Nucleus accumbens (tissue), 56 donors: ENCODE measurements at places on chromosomes 4 and X.

DNA sequence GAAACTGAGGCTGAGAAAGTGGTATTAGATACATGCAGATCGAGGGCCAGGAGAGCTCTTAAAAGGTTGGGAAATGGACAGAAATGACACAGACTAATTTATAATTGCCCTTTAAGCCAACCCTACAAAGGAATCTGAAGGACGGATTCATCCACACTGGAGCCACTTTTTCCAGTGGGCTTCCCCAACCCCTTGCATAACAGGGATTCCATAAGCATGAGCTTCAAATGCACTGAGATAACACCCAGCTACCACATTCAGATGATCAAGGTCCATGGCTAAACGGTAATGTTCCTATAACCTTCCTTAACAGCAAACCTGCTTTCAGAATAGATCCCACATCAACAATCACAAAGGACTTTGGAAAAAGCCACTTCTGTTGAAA lies 34.2 kb downstream of the PLAC1 start:
- DNase-seq: no peak

DNA sequence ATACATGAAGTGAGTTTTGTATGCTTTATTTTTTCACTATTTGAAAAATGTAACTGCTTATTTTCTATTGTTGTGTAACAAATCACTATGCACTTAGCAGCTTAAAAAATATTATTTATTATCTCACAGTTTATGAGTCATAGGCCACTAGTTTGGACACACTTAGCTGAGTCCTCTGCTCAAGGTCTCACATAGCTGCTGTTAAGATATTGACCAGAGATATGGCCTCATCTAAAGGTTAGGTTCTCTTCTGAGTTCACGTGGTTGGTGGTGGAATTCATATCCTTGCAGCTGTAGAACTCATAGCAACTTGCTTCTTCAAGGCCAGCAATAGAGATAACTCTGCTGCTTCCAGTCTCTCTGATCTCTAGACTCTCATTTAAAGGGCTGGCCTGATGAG lies 534.4 kb downstream of the SPRY1 start:
- no peak for DNase-seq

DNA sequence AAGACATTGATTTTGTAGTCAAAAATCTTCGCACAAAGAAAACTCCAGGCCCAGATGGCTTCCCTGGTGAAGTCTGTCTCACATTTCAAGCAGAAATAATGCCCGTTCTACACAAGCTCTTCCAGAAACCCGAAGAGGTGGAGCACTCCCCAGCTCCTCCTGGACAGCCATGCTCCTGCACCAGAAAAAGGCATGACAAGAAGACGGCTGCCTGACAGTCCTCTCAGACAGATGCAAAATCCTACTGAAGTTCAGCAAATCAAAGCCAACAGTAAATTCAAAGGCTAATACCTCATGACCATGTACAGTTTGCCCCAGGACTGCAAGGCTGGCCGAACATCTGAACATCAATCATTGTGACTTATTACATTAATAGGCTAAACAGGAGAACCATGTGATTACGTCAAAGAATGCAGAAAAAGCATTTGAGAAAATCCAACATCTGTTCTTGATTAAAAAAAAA lies 30.8 kb upstream of the MXD4 start:
- no peak for DNase-seq

DNA sequence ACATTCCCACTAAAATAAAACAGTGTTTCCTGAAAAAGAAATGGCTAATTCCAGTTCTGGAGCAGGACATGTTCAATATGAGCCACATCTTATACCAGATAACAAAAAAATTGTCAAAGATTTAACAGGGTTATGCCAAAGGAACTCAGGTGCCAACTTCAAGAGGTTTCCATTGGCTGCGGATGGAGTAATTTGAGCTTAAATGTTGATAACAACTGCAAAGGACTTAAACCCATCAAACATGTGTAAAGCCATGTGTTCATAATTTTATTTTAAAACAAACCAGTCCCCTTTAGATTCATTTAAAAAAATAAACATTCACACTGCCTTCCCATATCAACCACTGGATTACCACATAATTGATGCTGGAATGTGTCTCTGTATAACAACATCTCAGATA lies 156.4 kb upstream of the PCDH18 start:
- no peak for DNase-seq

GRCh38 chr4:145513020-145513621 lies 31.5 kb downstream of the SMAD1 start:
- no peak for DNase-seq

GRCh38 chrX:106899276-106899675 lies 3.9 kb downstream of the RIPPLY1 start:
- no peak for DNase-seq

DNA sequence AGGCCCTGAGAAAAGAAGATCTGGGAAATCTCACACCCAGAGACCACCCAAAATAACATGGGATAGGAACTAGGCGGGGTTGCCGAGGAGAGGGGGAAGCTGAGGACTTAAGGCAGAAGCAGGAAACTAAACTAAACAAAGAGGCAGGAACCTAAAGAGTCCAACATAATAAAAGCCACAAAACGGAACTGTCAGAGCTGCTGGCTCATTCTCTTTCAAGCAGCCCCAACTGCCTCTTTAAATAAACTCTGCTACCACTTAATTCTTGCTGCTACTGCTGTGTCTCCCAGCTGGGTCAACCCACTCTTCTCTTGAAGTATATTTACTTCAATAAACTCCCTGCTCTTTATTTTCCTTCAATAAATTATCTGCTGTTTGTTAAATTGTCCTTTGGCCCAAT lies 44.5 kb downstream of the MAGEB16 start:
- no peak for DNase-seq

DNA sequence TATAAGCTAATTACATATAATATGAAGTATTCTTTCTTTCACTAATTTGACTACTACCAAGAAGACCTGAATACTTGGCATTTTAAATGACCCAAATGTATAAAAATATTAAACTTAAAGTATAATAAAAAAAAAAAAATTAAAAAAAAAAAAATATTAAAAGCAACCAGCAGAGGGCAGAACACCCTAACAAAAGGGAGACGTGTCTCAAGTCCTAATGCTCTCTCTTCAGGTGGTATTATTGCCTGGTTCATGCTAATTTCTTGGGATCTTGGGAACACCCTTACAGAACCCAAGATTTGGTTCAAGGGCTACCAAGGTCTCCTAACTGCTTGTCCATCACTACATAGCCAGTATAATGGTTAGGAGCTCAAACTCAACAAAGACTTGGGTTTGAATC lies 754.8 kb downstream of the RAB28 start:
- no peak for DNase-seq

DNA sequence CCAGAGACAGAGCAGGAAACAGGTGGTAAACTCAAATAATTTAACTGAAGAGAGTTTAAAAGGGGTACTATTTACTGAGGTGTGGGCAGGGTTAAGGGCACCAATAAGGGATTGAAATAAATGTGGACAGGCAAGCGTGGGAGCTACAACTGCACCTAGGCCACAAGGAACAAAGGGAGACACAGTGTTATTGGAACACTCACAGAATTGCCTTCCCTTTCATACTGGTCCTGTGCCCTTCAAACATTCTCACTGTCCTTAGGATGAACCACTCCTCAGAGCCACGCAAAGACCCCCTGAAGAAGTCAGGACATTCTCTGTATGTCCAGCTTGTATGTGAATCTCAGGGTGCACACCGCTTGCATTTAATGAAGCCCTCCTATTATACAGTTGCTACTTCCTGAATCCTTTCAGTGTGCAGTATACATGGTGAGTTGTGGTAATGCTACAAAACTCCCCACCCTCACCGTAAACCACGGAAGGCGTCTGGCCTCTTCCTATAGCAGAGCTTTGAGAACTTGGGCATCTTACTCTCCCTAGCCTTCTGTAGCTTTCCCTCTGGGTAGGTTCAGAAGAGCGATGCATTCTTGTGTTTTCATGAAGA lies 9.6 kb upstream of the MRPL1 start:
- no peak for DNase-seq

DNA sequence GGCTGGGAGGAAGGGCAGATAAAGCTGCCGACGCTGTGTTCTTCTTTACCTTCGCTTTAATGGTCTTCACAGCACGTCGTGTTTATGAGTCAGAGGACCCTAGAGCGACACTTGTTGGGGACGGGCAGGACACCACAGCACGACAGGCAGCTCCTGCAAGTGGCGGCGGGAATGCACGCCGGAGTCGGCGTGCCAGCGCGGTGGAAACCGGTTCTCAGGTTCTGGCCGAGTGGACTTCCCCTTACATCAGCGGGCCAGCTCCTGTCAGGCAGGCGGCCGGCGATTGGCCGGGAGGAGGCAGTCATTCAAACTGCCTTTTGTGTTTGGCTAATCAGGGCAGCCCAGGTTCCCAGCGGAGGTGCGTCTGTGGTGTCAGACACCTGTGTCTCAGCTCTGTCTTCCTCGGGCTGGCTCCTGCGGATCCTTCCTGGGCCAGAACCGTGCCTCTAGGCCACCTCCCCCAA lies 150.9 kb downstream of the SHROOM3 start:
- DNase-seq: peak; percentile 0

GRCh38 chr4:112289407-112290253 lies 3.9 kb upstream of the TIFA start:
- DNase-seq: no peak

DNA sequence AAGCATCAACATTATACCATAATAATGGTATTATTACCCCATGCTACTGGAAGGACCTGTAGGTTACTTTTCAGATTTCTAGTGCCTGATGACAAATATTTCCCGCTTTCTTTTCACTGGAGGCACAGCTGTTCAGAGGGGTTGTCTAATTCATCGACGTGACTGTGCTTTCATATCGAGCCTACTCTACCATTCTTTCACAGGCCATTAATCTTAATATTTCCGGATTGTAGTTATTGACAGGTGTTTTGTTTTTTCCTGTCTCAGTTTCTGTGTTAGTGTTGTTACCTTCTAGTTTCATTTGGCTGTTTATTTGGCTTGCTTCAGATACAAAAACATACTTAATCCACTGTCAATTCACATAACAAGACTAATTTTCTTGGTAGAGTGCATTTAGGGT lies 330.9 kb downstream of the SPOCK3 start:
- DNase-seq: no peak

- DNase-seq: no peak
Observed at GRCh38 chr4:7007142-7007907, 35.8 kb upstream of the TADA2B start.

- no peak for DNase-seq
Observed at GRCh38 chrX:727738-728621, 97.4 kb downstream of the SHOX start.

GRCh38 chrX:9188117-9188516 lies 154.2 kb upstream of the FAM9B start:
- no peak for DNase-seq

GRCh38 chrX:129576539-129576938 lies 36.5 kb downstream of the OCRL start:
- DNase-seq: no peak

DNA sequence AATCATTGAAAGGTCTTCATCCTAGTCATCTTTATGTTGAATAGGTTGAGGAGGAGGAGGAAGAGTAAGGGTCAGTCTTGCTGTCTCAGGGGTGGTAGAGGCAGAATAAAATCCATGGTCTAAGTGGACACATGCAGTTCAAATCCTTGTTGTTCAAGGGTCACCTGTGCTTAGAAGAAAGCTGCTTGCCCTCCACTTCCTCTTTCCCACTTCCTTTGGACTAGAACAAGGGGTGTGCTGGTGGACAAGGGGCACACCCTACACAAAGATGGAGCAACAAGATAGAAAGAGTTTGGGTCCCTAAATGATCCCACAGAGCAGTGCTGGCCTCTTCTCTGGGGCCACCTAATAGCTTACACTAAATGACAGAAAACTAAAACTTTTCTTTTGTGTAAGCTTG lies 47.9 kb downstream of the HSD17B13 start:
- no peak for DNase-seq

DNA sequence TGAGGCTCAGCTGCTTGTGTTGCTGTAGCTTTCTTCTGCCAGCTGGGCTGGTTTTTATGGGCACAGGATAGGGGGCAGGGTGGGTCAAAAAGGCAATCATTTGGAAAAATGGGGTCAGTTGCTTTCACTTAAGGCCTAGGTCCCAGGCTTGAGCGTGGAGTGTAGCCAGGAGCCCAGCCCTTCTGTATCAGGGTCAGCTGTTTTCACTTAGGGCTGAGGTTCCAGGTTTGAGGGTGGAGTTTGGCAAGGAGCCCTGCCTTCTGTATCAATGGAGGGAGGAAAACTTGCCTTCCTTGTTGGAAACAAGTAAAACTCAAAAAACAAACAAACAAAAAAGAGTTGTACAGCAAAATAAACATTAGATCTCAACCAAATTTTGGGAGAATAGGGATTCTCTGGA lies 37.0 kb upstream of the UGT8 start:
- no peak for DNase-seq

DNA sequence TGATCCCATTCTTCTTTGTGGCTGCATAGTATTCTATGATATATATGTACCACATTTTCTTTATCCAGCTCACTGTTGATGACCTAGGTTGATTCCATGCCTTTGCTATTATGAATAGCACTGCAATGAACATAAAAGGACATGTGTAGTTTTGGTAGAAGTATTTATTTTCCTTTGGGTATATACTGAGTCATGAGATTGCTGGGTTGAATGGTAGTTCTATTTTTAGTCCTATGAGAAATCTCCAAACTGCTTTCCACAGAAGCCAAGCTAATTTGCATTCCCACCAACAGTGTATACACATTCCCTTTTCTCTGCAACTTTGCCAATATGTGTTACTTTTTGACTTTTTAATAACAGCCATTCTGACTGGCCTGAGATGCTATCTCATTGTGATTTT lies 278.3 kb downstream of the PCDH18 start:
- no peak for DNase-seq

DNA sequence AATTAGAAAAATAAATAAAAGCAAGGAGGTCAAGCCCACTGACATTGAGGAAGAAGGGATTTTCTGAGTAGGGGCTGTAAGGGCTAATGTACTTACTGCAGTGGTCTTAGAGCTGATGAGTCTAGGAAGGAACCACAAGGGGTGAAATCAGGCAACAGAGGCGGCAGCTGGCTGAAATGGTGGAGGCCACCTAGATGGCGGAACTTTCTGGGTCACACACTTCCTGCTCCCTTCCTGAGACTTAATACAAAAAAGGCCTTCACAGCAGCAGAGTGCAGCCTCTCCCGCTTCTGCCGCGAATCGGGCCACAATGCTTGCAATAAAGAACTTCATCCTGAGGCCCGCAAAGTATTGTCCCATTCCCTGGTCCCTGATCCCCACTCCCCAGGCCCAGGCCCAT lies 15.4 kb downstream of the SNX12 start:
- no peak for DNase-seq
